ENCODE measurements at places on chromosomes 1 and 21.

- no peak for DNase-seq
Measured at GRCh38 chr1:110440877-110441276, 10.1 kb upstream of the PROK1 start.

DNA sequence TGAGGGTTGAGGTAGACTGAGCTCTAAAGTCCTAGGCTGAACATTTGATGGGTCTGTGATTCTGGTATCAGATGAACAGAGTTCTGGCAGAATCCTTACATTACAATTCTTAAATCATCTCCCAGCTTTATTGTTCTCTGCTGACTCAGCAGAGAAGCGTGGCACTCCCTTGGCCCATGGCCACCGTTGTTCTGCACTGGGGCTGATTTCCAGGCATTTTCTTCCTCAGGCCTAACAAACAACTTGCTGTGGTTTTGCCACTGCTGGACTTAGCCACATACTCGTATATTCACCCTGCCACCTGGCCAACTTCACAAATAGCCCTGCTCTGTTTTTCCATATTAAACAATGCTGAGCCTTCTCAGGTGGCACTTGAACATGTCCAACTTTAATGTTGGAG lies 223.2 kb downstream of the TNR start:
- DNase-seq: peak; percentile 4

GRCh38 chr21:33069994-33070743 lies at the start of gene OLIG1:
Gene OLIG1, plus strand, starts transcription at chr21:33070141. Its CDS starts 106 bp downstream, at chr21:33070247.
- DNase-seq: peak; percentile 75

DNA sequence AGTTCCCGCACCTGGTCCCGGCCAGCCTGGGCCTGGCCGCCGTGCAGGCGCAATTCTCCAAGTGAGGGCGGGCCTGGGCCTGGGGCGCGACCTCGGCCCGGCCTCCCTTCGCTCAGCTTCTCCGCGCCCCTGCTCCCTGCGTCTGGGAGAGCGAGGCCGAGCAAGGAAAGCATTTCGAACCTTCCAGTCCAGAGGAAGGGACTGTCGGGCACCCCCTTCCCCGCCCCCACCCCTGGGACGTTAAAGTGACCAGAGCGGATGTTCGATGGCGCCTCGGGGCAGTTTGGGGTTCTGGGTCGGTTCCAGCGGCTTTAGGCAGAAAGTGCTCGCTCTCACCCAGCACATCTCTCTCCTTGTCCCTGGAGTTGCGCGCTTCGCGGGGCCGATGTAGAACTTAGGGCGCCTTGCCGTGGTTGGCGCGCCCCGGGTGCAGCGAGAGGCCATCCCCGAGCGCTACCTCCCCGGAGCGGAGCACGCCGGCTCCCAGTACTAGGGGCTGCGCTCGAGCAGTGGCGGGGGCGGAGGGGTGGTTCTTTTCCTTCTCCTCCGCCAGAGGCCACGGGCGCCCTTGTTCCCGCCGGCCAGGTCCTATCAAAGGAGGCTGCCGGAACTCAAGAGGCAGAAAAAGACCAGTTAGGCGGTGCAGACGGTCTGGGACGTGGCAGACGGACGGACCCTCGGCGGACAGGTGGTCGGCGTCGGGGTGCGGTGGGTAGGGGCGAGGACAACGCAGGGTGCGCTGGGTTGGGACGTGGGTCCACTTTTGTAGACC lies 1.2 kb downstream of the OLIG1 start:
- DNase-seq: no peak

DNA sequence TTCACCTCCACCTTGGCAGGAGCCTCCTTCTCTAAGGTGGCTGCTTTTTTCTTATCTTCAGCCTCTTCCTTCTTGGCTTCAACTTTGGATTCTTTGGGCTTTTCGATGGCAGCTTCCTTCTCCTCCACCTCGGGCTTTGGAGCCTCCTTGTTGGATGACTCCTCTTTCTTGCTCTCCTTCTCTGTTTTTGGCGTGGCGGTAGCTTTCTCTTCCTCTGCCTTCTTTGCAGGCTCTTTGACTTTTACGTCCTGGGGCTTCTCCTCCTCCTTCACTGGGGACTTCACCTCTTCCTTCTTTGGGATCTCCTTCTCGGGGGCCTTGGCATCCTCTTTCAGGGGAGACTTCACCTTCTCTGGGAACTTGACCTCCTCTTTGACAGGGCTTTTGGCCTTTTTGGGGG lies 13.9 kb upstream of the CD2 start:
- no peak for DNase-seq

DNA sequence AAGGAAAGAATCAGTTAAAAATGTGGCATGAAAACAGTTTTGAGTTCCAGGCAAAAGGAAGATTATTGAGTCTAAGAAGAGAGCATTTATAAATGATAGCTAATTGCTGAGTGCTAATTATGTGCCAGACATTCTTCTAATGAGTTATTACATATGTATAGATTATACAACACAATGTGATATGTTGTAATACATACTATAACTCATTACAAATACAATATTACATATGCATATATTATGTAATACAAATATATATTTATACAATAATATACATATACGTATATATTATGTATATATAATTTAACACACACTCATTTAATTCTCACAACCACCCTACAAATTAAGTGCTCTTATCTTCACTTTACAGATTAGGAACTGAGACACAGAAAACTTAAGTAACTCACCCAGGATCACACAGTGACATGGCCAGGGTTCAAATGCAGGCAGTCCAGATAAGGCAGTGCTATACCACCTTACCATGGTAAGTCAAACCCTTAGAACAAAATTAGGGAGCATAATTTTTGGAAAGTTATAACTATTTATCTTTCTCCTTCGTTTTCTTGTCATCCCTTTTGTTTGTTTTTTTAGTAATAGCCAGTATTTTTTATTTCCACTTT lies 4.0 kb downstream of the SORT1 start:
- DNase-seq: no peak

- no peak for DNase-seq
Measured at GRCh38 chr1:29266912-29267311, 30.6 kb downstream of the PTPRU start.

GRCh38 chr21:42837421-42838211 lies 41.7 kb downstream of the WDR4 start:
- DNase-seq: no peak

DNA sequence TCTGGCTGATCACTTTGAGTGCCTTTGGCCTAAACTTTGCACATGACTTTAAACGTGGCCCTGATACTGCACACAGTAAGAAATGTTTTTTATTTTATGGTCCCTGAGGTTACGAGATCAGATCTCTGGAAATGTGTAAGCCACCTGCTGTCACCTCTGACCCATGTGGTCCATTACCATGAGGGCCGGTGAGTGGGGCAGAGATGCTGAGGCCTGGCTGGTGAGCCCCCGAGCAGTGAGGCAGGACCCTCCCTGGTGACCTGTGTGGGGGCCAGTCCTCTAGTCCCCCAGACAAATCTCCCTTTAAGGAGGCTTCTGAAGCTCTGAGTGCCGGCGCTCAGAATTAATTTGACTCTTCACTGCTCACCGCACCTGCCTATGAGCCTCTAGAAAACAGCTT lies 12.4 kb downstream of the TFF3 start:
- DNase-seq: no peak

- no peak for DNase-seq
Measured at GRCh38 chr1:202836623-202837403, 26.1 kb downstream of the PCAT6 start.
